ENCODE measurements at places on chromosomes 16 and 17.

GRCh38 chr17:82874011-82874835 lies 34.4 kb upstream of the ZNF750 start:
- DNase-seq, result no peak

GRCh38 chr16:12920739-12921138 lies 19.3 kb downstream of the SHISA9 start:
- DNase-seq, result no peak

- DNase-seq, result no peak
Observed at GRCh38 chr17:8867361-8867981, at the start of gene PIK3R6. Gene PIK3R6 (minus strand): TSS chr17:8867674. CDS start chr17:8849794, 17,880 bp downstream.

DNA sequence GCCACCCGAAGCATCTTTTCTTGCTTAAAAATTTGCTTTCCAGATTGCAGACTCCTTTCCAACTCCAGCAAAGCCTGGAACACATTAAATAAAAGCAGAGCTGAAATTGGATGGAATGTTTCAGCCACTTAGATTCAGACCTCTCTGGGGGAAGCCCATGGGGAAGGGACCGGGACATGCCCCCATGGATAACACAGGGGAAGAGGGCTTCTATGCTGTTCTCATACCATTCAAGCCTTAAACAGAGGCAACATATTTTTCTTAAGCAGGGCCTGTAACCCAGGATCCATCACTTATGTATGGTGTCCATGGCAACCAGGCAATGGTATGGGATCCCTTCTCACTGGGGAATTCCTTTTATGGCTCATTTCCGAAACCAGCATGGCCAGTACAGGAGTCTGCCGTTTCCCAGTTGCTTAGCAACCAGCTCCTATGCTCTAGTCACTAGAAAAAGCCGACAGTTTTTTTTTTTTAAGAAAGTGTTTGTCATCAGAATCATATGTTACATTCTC lies 62.0 kb upstream of the MARCHF10 start:
- DNase-seq, result no peak

GRCh38 chr17:77374170-77374936 lies 233.6 kb downstream of the SEC14L1 start:
- DNase-seq, result peak; percentile 78

DNA sequence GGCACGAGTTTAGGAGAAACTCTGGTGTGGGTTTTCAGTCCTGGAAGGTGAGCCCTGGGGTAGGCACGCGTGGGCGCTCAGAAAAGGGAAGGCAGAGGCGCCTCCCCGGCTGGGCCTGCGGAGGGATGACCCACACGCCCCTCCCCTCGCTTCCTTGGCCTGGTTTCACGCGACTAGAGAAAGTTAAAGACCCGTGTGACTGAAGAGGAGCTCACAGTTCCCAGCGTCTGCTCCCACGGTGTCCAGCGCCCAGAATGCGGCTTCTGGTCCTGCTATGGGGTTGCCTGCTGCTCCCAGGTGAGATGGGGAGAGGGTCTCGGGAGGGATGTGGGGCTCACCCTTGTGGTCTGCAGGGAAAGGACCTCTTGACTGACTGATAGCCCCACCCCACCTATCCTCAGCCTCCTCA lies at the start of gene CD300LG:
TSS of gene CD300LG (plus strand) at position 214 of the 409 bp plus-strand sequence. CDS start at position 255, 41 bp downstream.
- no peak for DNase-seq

- no peak for DNase-seq
Observed at GRCh38 chr16:10599626-10600025, 19.2 kb upstream of the EMP2 start.

GRCh38 chr17:59027750-59028149 lies 78.9 kb downstream of the TRIM37 start:
- no peak for DNase-seq

DNA sequence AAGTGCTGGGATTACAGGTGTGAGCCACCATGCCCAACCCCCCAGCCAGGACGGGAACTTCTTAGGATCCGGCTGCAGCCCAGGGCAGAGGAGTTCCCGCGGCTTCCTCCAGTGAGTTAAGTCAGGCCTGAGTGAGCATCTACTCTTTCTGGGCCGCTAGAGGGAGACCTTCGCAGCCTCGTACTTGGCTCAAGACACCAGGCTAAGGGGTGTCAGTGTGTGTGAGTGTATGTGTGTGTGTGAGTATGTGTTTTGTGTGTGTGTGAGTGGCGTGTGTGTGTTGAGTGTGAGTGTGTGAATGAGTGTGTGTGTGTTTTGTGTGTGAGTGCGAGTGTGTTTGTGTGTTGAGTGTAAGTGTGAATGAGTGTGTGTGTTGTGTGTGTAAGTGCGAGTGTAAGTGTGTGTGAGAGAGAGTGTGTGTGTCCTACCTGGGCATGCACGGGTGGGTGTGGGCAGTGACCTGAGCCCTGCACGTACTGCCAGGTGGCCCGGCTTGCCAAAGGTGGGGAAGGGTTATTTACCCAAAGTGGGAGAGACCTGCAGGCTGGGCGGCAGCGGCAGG lies 58.5 kb downstream of the TMEM235 start:
- DNase-seq, result peak; percentile 88

- DNase-seq, result no peak
Observed at GRCh38 chr17:71380535-71380934, 740.3 kb upstream of the SOX9 start.

GRCh38 chr16:259814-260253 lies 15.9 kb downstream of the RGS11 start:
- DNase-seq, result no peak

DNA sequence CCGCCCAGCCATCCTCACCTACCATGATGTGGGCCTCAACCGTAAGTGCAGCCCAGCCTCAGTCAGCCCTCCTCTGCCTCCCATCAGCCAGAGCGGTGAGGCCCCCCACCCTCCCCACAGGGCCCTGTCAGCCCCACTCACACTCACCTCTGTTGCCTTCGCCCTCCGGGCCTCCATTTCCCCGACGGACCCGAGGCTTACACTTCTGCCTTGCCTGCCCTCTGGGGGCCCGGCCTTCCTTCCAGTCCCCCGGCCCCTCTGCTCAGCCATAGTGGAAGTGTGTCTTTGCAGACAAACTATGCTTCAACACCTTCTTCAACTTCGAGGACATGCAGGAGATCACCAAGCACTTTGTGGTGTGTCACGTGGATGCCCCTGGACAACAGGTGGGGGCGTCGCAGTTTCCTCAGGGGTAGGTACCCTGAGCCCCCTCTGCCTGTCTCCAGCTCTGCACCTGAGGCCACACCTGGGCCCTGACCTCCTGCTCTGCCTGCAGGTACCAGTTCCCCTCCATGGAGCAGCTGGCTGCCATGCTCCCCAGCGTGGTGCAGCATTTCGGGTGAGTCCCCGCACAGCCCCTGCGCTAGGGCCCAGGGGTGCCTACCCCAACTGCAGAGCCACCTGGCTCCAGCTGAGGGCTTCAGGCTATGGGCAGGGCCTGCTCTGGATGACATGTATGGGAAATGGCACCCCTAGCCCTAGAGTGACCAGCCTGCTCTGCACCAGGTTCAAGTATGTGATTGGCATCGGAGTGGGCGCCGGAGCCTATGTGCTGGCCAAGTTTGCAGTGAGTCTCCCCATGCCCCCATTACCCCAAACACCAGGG lies 4.1 kb downstream of the NDRG4 start:
- DNase-seq, result no peak

- DNase-seq, result no peak
Observed at GRCh38 chr17:58947824-58948223, 158.9 kb downstream of the TRIM37 start.

DNA sequence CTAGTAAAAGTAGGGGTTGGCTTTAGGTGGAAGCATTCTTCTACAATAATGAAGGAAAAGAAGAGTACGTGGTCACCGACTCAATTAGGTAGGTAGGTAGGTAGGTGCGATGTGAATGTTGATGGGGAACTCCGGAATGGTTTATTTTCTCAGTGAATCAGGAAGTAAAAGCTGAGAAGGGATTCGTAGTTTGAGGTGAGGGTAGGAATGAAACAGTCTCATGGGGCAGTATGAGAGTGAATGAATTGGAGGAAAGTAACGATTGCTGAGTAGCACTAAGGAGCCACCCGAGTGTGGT lies 13.9 kb downstream of the PER1 start:
- no peak for DNase-seq
